ENCODE measurements at places on chromosomes 2 and 18. TPM values are rescaled to one million over a fixed set of nuclear protein-coding genes. Genes with fewer than 3 reads are reported as not detected.

The ITGA4 gene
- 1.3 TPM for total RNA-seq

The SERPINB13 gene
- total RNA-seq, result 281 TPM

The UGT1A4 gene
- 0.80 TPM for total RNA-seq

The TMEM163 gene
- total RNA-seq, result 0.20 TPM

The OBSL1 gene
- total RNA-seq, result 13.0 TPM

The TMEM37 gene
- 6.0 TPM for total RNA-seq

The CRYBA2 gene
- not detected for total RNA-seq

The WNT10A gene
- total RNA-seq, result 3.4 TPM

The MTLN gene
- 61.6 TPM for total RNA-seq

The PARD3B gene
- total RNA-seq, result 4.3 TPM

The CKAP2L gene
- total RNA-seq, result 14.0 TPM

The STPG4 gene
- 0.16 TPM for total RNA-seq

The FASTKD2 gene
- total RNA-seq, result 19.7 TPM

The PROKR1 gene
- not detected for total RNA-seq

Data from esophagus mucosa (tissue), 1 donor.